ENCODE measurements at places on chromosomes 3 and 15. TPM values are rescaled to one million over a fixed set of nuclear protein-coding genes. Genes with fewer than 3 reads are reported as not detected.

METTL6 gene
- 14.6 TPM for total RNA-seq

SPINK8 gene
- total RNA-seq: not detected

CX3CR1 gene
- not detected for total RNA-seq

LMOD3 gene
- not detected for total RNA-seq

SERINC4 gene
- total RNA-seq: not detected

PRTG gene
- 2.9 TPM for total RNA-seq

UBE2Q2 gene
- total RNA-seq: 37.1 TPM

STRC gene
- not detected for total RNA-seq

PLXND1 gene
- total RNA-seq: 155 TPM

NR1I2 gene
- total RNA-seq: not detected

MOBP gene
- not detected for total RNA-seq

GPR156 gene
- 0.23 TPM for total RNA-seq

PIK3CB gene
- total RNA-seq: 2.9 TPM

UQCC5 gene
- 35.5 TPM for total RNA-seq

ARPP21 gene
- not detected for total RNA-seq

FAIM gene
- total RNA-seq: 3.1 TPM

COL6A5 gene
- total RNA-seq: not detected

TRIM42 gene
- total RNA-seq: not detected

TTBK2 gene
- 3.0 TPM for total RNA-seq

RBMS3 gene
- total RNA-seq: 45.9 TPM

TRH gene
- total RNA-seq: 0.85 TPM

ULK3 gene
- total RNA-seq: 25.5 TPM

KIF15 gene
- total RNA-seq: 2.0 TPM

SAMMSON gene
- not detected for total RNA-seq

THAP10 gene
- 2.2 TPM for total RNA-seq
